ENCODE measurements at places on chromosomes 5 and 9. TPM values are rescaled to one million over a fixed set of nuclear protein-coding genes. Genes with fewer than 3 reads are reported as not detected.

DNA sequence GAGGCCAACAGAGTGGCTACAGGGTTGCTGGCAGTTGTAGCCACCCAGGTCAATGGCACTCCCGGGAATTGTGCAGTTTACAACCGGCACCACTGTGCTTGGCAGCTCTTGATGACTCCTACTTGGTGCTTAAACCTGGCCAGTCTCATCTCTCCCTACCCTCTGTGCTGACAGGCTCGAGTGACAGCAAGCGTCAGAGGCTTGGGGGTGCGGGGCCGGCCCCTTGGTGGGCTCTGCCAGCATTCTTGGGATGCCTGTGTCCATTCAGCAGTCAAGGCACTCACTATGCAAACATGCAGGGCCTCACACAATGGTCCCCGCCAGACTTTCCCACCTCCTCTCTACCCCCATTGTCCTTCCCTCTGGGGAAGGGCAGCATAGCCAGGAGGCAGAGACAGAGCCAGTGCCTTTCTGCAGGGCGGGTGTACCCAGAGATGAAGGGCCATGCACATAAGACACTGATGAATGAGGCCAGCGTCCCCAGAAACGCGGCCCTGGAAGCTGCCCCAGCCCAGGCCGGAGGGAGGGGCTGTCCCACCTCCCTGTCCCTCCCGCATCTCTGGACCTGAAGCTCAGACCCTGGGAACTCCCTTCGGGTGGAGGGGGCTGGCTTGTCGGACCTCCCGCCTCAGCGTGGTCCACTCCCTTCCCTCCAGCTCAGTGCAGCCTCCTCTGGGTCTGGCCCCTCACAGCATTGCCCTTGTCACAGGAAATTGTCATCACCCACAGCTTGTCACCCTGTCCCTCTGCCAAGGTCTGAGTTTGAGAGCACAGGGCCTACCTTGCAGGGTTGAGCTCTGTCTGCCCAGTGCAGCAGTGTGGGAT is 26.4 kb upstream of the NOTCH1 start:
- H3K36me3 ChIP-seq, result no peaks in the 10 kb centered on the region
- H3K27ac ChIP-seq, result no peak overlapping the region
- no peak overlapping the region for H3K4me3 ChIP-seq
- no peak for DNase-seq

DNA sequence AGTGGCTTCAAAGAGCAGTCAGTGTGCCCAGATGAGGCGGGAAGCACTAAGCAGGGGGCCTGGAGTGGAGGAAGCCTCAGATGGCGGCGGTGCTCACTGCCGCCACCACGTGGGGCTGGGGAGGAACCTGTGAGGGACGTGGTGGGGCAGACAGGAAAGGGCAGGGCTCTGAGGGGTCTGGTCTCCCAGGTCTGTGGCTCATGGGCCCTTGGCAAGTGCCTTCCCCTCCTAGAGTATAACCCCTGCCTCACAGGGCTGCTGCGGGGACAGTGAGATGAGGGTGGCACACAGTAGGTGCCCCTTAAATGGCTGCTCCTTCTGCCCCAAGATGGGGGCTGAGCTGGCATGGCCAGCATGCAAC is 26.6 kb downstream of the NR5A1 start:
- no peak for DNase-seq
- H3K36me3 ChIP-seq, result no peaks in the 10 kb centered on the region
- no peak overlapping the region for H3K4me3 ChIP-seq

- H3K36me3 ChIP-seq, result peaks cover 67% of the 10 kb centered on the region
- DNase-seq, result no peak
- H3K27me3 ChIP-seq, result no peaks in the 10 kb centered on the region
- peaks cover 80% of the 10 kb centered on the region for H3K4me1 ChIP-seq
- H3K27ac ChIP-seq, result peak overlapping the region; percentile 25
Measured at GRCh38 chr9:110065532-110065931, 142.4 kb downstream of the C9orf152 start.

DNA sequence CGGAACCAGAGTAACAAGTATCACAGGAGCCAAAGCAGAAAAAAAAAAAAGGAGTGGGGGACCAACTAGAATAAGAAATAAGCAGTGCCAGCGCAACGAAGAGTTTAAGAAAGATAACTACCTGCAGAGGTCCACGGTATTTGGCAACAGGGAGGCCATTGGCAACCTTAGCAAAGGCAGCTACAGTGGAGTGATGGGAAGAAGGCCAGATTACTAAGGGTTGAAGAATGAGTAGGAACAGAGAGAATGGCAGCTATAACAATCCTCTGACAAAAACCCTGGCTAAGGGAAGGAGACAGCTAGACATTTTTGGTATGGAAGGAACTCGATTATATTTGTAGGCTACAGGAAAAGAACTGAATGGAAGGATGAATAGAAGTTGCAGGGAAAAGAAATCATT is 93.4 kb upstream of the DMAC1 start:
- no peaks in the 10 kb centered on the region for H3K36me3 ChIP-seq
- H3K27ac ChIP-seq, result no peak overlapping the region
- no peaks in the 10 kb centered on the region for H3K4me1 ChIP-seq
- no peak overlapping the region for H3K4me3 ChIP-seq
- no peaks in the 10 kb centered on the region for H3K27me3 ChIP-seq

DNA sequence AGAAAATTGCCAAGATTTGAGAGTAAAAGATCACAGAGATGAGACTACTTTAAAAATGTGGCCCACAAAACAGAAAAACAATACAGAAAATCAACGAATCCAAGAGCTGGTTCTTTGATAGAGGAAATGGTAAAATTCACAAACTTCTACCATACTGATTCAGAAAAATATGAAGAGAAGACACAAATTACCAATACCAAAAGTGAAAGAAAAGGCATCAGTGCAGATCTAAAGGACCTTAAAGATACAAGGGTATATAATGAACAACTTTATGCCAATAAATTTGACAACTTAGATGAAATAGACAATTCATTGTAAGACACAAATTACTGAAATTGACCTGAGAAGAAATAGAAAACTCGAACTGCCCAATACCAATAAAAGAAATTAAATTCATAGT is 24.4 kb upstream of the SLC1A1 start:
- H3K27ac ChIP-seq, result peak overlapping the region; percentile 48
- peaks cover 4% of the 10 kb centered on the region for H3K27me3 ChIP-seq
- no peak for DNase-seq
- peaks cover 23% of the 10 kb centered on the region for H3K4me1 ChIP-seq

GRCh38 chr5:38541174-38541725 is 15.2 kb downstream of the LIFR start:
- H3K4me3 ChIP-seq, result no peak overlapping the region
- H3K27me3 ChIP-seq, result peaks cover 35% of the 10 kb centered on the region
- DNase-seq, result no peak
- H3K27ac ChIP-seq, result no peak overlapping the region
- no peaks in the 10 kb centered on the region for H3K4me1 ChIP-seq
- no peaks in the 10 kb centered on the region for H3K36me3 ChIP-seq

DNA sequence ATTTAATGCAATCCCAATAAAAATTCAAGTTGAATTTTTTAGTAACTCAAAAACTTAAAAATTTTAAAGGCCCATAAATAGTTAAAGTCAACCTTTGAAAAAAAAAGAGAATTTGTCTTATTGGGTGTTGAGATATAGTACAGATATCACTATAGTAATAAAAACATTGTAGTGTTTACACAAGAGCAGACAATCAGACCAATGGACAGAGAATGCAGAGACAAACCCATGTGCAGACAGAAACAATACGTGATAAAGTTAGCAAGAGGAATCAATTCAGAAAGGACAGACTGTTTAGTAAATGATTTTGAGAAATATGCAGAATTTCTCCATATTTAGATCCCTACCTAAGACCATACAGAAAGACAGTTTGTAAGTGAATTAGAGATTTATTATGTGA is 33.9 kb downstream of the GOLGA1 start:
- H3K4me3 ChIP-seq, result no peak overlapping the region
- H3K27me3 ChIP-seq, result no peaks in the 10 kb centered on the region
- DNase-seq, result no peak
- H3K36me3 ChIP-seq, result peaks cover 48% of the 10 kb centered on the region

DNA sequence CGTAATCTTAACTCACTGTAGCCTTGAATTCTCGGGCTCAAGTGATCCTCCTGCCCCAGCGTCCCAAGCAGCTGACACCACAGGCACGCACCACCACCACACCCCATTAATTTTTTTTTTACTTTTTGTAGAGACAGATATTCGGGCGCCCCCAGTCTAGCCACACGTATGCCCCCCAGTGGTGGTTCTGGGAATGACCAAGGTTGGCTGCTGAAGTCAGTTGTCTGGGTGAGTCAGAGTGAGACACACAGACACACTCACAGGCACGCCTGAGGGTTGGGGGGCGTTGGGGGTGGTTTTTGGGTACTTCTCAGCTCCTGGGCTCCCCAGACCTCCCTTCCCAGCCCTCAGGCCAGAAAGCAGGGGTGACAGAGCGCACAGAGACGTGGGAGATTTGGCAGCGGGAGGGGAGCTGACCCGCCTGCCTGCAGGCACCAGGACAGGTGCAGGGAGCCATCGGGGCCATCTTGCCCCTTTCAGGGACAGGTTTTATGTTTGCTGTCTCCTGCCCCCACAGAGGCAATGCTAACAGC is 4.2 kb upstream of the ENTPD8 start:
- H3K27me3 ChIP-seq, result peaks cover 9% of the 10 kb centered on the region
- peaks cover 8% of the 10 kb centered on the region for H3K4me1 ChIP-seq
- H3K4me3 ChIP-seq, result peak overlapping the region; percentile 24
- no peaks in the 10 kb centered on the region for H3K36me3 ChIP-seq

DNA sequence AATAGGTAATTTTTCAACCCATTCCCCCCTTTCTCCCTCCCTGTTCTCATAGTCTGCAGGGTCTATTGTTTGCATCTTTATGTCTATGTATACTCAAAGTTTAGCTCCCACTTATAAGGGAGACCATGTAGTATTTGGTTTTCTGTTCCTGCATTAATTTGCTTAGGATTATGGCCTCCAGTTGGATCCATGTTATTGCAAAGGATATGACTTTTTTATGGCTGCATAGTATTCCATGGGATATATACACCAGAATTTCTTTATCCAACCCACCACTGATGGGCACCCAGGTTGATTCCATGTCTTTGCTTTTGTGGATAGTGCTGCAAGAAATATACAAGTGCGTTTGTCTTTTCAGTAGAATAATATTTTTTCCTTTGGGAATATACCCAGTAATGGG is 761.6 kb upstream of the GRAMD2B start:
- H3K4me1 ChIP-seq, result no peaks in the 10 kb centered on the region
- H3K4me3 ChIP-seq, result no peak overlapping the region
- peaks cover 4% of the 10 kb centered on the region for H3K27me3 ChIP-seq
- H3K27ac ChIP-seq, result no peak overlapping the region
- no peak for DNase-seq

DNA sequence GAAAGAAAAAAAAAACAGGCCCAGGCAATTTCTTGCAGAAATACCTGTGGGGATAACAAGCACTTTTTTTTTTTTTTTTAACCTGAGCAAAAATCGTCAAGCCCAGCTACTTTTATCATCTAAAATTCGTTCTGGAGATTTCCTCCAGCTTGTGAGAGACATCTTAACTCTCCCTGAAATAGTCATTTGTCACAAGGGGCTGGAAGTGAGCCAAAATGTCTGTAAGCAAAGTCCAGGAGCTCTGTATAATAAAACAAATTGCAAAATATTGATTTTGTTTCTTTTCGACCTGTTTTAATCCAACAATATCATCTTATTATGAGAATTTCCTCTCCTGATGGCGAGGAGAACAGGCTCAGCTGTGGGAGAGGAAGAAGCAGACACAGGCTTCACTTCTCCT is 168.4 kb downstream of the TTLL11 start:
- no peak for DNase-seq
- no peaks in the 10 kb centered on the region for H3K27me3 ChIP-seq
- no peak overlapping the region for H3K27ac ChIP-seq

DNA sequence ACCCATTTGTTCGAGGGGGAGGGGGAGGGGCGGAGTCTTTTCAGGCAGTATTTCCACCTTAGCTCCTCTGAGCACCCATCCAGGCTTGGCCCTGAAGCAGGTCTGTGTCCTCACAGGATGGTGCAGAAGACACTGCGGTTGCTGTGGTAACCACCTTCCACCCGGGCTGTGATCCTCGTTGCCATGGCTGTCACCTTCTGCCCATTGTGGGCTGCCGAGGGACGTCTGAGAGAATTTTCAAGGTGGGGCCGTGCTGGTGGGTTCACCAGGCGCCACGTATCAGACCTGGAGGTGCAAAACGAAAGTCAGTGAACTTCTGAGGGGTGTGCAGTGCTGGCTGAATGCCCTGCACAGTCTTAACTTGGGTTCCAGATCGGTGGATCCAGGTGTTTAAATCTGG is 26.7 kb downstream of the POLR1E start:
- peaks cover 62% of the 10 kb centered on the region for H3K36me3 ChIP-seq
- H3K27ac ChIP-seq, result no peak overlapping the region
- no peaks in the 10 kb centered on the region for H3K27me3 ChIP-seq
- H3K4me1 ChIP-seq, result peaks cover 8% of the 10 kb centered on the region

DNA sequence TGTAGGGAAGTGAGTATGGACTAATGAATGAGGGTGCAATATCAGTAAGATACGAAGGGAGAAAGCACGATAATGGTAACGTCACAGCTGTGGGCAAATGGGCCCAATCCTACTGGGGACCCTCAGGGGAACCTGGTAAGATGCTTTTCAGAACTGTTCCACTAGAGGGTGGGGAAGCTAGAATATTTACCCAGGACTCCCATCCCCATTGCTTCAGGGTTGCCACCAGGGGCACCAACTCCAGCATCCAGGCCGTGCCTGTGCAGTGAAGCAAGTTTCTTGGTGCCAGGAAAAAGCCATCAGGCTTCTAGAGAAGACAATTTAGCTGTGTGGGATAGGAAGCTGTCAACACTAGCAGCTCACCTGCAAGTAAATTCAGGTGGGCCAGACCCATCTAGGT is 409.3 kb downstream of the AGTPBP1 start:
- no peaks in the 10 kb centered on the region for H3K4me1 ChIP-seq
- no peak overlapping the region for H3K27ac ChIP-seq
- DNase-seq, result no peak
- H3K4me3 ChIP-seq, result no peak overlapping the region
- no peaks in the 10 kb centered on the region for H3K27me3 ChIP-seq

- no peak for DNase-seq
- H3K4me3 ChIP-seq, result no peak overlapping the region
- H3K27ac ChIP-seq, result no peak overlapping the region
- H3K36me3 ChIP-seq, result no peaks in the 10 kb centered on the region
- no peaks in the 10 kb centered on the region for H3K27me3 ChIP-seq
- no peaks in the 10 kb centered on the region for H3K4me1 ChIP-seq
Measured at GRCh38 chr9:123481209-123481865, 125.3 kb downstream of the CRB2 start.

GRCh38 chr5:111635151-111635902 is 121.7 kb downstream of the NREP start:
- H3K4me3 ChIP-seq, result no peak overlapping the region
- DNase-seq, result no peak
- peaks cover 2% of the 10 kb centered on the region for H3K36me3 ChIP-seq
- H3K27me3 ChIP-seq, result no peaks in the 10 kb centered on the region
- no peaks in the 10 kb centered on the region for H3K4me1 ChIP-seq

- no peak overlapping the region for H3K27ac ChIP-seq
- no peak for DNase-seq
- peaks cover 6% of the 10 kb centered on the region for H3K4me1 ChIP-seq
- H3K4me3 ChIP-seq, result no peak overlapping the region
- H3K36me3 ChIP-seq, result peaks cover 22% of the 10 kb centered on the region
- H3K27me3 ChIP-seq, result no peaks in the 10 kb centered on the region
Measured at GRCh38 chr5:81626524-81626923, 124.4 kb downstream of the SSBP2 start.

GRCh38 chr5:172339264-172340180 is 56.0 kb upstream of the UBTD2 start:
- H3K27me3 ChIP-seq, result peaks cover 9% of the 10 kb centered on the region
- no peaks in the 10 kb centered on the region for H3K36me3 ChIP-seq
- H3K4me3 ChIP-seq, result no peak overlapping the region
- no peaks in the 10 kb centered on the region for H3K4me1 ChIP-seq
- DNase-seq, result no peak

Gene FAM153A
- 0.05 TPM for total RNA-seq

Gene SDHA
- 90.5 TPM for total RNA-seq

Gene CA9
- 0.86 TPM for total RNA-seq

Gene EIF4E1B
- not detected for total RNA-seq

Gene GOLM1
- 0.44 TPM for total RNA-seq

Gene ZNF367
- total RNA-seq, result 4.3 TPM

Gene CCDC183
- total RNA-seq, result not detected

Gene CFAP157
- not detected for total RNA-seq

Gene FREM1
- total RNA-seq, result not detected
